Spinal cord (tissue), 10 donors: ENCODE measurements at places on chromosomes 1 and 21. TPM values are rescaled to one million over a fixed set of nuclear protein-coding genes. Genes with fewer than 3 reads are reported as not detected.

DNA sequence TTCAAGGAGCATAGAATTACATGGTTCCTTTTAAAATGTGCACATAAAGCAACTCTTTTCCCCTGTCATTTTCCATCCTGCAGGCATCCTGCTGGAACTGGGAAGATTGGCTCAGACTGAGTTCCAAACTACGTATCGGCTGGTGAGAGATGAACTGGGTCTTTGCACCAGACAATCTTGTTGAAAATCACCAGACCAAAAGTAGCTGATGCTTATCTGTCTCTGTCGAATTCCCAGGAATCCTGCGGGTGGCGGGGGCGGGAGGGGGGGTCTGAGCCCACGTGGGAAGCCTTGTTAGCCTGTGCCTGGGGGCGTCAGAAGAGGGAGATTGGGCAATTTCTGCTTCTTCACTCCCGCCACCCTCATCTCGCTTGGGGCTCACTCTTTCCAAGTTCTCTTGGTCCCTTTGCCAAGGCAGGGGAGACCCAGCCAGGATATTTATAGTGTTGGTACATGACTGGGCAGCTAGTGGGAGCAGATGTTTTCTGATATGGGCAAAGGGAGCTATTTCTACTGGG lies 90.1 kb upstream of the SLC25A33 start:
- DNase-seq = no peak
- H3K4me3 ChIP-seq = no peak overlapping the region
- peaks cover 15% of the 10 kb centered on the region for H3K4me1 ChIP-seq

GRCh38 chr1:62057641-62058290 lies 136.9 kb upstream of the L1TD1 start:
- no peak for DNase-seq
- no peak overlapping the region for H3K4me3 ChIP-seq
- no peaks in the 10 kb centered on the region for H3K36me3 ChIP-seq
- H3K4me1 ChIP-seq = no peaks in the 10 kb centered on the region
- no peak overlapping the region for H3K27ac ChIP-seq

- no peak for DNase-seq
- no peak overlapping the region for H3K4me3 ChIP-seq
- H3K27me3 ChIP-seq = no peaks in the 10 kb centered on the region
- H3K36me3 ChIP-seq = no peaks in the 10 kb centered on the region
- H3K27ac ChIP-seq = no peak overlapping the region
Measured at GRCh38 chr1:235021321-235021720, 107.3 kb downstream of the TOMM20 start.

DNA sequence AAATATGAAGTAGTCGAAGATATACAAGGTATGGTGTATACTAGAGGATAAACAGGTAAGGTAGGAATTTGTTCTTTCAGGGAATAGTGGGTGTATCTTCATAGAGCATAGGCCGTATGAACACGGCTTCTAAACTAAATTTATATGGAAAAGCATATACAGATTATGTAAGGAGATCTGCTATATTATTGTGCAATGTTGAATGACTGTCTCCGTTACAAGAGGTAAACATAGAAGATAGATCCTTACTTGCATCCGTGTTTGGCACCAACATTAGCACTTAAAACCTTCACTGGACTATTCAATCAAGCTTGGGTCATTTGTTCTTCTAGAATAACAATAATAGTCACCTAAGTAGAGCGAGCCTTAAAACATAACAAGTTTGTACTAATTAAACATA lies 45.9 kb downstream of the CLEC20A start:
- H3K36me3 ChIP-seq = peaks cover 2% of the 10 kb centered on the region
- H3K4me1 ChIP-seq = no peaks in the 10 kb centered on the region
- H3K4me3 ChIP-seq = no peak overlapping the region
- H3K27me3 ChIP-seq = no peaks in the 10 kb centered on the region
- DNase-seq = no peak

- no peak within 1 kb of the TSS for H3K27ac ChIP-seq
- H3K4me3 ChIP-seq = no peak within 1 kb of the TSS
- peak; percentile 54 for DNase-seq
- H3K27me3 ChIP-seq = no peaks in the 10 kb centered on the region
- peaks cover 27% of the 10 kb centered on the region for H3K36me3 ChIP-seq
- H3K4me1 ChIP-seq = no peaks in the 10 kb centered on the region
Measured at GRCh38 chr1:26190373-26190987, at the start of gene CATSPER4. TSS of gene CATSPER4 (plus strand) at chr1:26190602. CDS start at chr1:26190628, 26 bp downstream.

DNA sequence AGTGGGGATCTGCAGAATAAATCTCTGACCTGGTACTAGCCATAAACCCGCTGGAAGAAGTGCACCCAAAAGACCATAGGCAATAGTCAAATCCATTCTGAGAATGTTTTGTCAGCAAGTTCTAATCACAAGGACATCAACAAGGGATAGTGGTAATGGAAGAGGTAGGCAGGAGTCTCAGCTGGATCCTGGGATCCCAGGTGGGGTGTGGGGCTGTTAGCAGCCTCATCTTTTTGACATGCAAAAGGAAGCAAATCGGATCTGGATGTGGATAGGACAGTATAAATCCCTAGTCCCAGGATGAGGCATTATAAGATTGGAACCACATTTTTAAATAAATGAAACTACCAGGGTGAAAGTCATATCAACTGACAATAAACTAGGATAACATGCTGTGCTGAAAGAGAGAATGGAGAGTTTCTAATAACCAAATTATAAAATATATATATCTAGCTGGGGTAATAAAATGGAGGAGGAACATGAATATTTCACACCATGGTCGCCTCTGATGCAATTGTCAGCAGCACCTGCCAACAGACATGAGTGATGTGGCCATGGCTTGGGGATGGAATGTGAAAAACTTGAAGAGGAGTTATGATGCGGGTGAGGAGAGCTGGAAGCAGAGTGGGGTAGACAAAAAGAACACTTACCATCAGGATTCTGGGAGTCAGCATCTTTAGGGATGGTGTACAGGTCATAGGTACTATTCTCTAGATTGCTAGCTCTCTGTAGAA lies 23.7 kb upstream of the PEX19 start:
- peaks cover 7% of the 10 kb centered on the region for H3K4me1 ChIP-seq
- H3K36me3 ChIP-seq = peaks cover 48% of the 10 kb centered on the region
- no peak for DNase-seq
- no peak overlapping the region for H3K4me3 ChIP-seq

- no peaks in the 10 kb centered on the region for H3K4me1 ChIP-seq
- H3K27me3 ChIP-seq = no peaks in the 10 kb centered on the region
- no peaks in the 10 kb centered on the region for H3K36me3 ChIP-seq
- H3K4me3 ChIP-seq = no peak overlapping the region
- no peak overlapping the region for H3K27ac ChIP-seq
- DNase-seq = no peak
Measured at GRCh38 chr1:68959461-68960030, 462.7 kb upstream of the DEPDC1 start.

DNA sequence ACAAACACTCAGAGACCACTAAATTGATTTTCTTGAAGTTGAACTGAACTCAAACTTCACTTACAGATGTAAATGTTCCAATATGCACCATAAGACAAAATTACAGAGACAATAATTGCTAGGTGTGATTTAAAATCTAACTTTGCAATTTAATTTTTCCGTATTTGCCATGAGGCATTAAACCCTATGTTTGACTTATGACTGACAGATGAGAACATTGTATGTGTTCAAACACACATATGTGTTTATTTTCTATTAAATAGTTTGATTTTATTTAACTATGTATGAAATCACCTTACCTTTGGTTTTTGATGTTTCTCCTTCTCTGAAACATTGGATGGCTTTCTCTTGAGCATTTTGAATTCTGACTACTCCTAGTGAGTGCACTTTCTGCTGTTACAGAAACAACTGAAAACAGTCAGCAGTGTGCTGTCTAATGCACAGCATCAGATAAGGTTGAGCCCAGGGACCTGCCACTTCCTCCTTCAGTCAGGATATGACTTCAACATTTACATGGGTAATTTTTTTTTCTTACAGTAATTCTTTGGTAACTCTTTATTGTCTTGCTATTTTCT lies at the start of gene SAMSN1:
Gene SAMSN1, minus strand, starts transcription at position 410 of the 575 bp plus-strand sequence. Its CDS starts 54 bp downstream, at position 356.
- no peaks in the 10 kb centered on the region for H3K4me1 ChIP-seq
- H3K27ac ChIP-seq = no peak within 1 kb of the TSS
- no peaks in the 10 kb centered on the region for H3K36me3 ChIP-seq
- DNase-seq = no peak
- no peaks in the 10 kb centered on the region for H3K27me3 ChIP-seq

DNA sequence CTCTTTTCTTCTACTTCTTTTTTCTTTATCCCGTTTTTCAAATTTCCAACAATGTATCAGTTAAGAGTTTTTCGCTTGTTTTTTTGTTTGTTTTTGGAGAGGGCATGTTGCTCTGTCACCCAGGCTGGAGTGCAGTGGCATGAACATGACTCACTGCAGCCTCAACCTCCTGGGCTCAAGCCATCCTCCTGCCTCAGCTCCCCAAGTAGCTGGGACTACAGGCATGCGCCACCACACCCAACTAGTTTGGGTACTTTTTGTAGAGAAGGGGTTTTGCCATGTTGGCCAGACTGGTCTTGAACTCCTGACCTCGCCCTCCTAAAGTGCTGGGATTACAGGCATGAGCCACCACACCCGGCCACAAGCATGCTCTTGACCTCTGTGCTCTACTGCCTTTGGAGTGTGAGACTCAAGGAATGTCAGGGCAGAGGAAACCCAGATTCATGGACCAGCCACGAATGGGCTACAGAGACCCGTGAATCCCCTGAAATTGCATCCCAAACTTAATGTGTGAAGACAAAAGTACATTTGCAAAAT lies 65.1 kb upstream of the HSD17B7 start:
- no peaks in the 10 kb centered on the region for H3K36me3 ChIP-seq
- no peaks in the 10 kb centered on the region for H3K27me3 ChIP-seq
- no peaks in the 10 kb centered on the region for H3K4me1 ChIP-seq
- no peak for DNase-seq
- H3K4me3 ChIP-seq = no peak overlapping the region
- H3K27ac ChIP-seq = no peak overlapping the region

FCRL6 gene
- not detected for polyA plus RNA-seq

DNA sequence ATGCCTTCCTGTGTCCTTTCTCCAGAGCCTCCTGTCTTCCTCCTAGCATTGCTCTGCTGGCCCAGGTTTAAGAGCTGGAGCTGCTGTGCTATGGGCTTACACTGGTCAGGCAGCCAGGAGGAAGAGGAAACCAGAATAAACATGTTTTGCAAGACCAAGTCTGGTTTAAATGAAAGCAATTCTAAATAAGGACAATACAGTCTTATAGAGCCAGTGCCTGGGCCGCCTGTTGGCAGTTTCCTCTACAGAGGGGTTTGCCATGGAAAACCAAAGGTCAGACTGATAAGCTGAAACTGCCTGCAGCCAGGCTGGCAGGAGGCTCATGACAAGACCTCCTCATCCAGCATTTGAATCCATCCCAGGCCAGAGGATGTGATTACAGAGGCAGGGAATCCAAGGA lies 92.9 kb upstream of the FGGY start:
- H3K4me3 ChIP-seq = no peak overlapping the region
- H3K27me3 ChIP-seq = no peaks in the 10 kb centered on the region
- no peaks in the 10 kb centered on the region for H3K4me1 ChIP-seq
- no peak for DNase-seq
- no peak overlapping the region for H3K27ac ChIP-seq

DNA sequence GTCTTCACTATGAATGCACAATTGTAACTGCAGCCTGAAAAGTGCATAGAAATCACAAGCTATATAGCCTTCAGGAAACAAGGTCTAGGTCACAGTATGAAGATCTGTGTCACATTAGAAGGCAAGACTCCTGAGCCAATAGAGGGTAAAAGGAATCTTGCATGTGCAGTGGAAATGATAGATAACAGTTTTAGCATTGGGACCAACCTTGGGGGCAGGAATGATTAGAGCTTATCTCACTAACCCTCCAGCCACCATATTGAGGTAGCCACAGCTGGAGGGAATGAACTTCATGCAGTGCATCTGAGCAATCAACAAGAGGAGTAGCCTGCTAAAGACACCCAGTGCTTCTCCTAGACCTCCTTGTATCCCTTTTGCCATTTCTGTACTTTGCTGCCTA lies 390.1 kb downstream of the LTN1 start:
- H3K27ac ChIP-seq = no peak overlapping the region
- no peaks in the 10 kb centered on the region for H3K4me1 ChIP-seq
- DNase-seq = no peak
- H3K27me3 ChIP-seq = no peaks in the 10 kb centered on the region

DNA sequence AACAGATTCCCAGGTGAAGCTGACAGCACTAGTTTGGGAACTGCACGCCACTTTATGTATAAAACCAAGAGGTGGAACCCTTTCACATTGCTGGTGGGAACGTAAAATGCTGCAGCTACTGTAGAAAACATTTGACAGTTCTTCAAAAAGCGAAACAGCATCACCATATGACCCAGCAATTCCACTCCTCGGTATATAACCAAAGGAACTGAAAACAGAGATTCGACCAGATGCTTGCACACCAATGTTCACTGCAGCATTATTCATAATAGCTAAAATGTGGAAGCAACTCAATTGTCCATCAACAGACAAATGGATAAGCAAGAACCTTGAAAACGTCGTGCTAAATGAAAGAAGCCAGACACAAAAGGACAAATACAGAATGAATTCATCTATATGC lies 17.5 kb downstream of the RSPH1 start:
- no peak overlapping the region for H3K4me3 ChIP-seq
- H3K4me1 ChIP-seq = no peaks in the 10 kb centered on the region
- no peak overlapping the region for H3K27ac ChIP-seq
- no peak for DNase-seq

DNA sequence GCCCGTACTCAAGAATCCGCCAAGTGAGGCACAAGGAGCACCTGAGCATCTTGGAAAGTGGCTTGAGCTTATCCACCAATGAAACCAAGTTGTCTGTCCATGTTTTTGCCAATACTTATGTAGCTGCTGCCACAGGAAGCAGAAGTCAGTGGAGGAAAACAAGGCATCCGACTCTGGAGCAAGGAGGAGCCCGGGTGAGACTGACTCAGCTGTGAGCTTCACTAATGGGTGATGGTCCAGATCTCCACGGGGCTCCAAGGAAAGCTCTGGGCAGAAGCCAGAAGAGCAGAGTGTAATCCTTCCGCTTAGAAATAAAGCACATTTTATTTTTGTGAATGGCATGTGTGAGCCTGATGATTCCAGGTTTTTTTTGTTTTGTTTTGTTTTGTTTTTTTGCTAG lies 12.3 kb upstream of the SSR2 start:
- H3K27ac ChIP-seq = no peak overlapping the region
- H3K4me3 ChIP-seq = no peak overlapping the region
- H3K27me3 ChIP-seq = no peaks in the 10 kb centered on the region
- H3K36me3 ChIP-seq = peaks cover 24% of the 10 kb centered on the region
- no peaks in the 10 kb centered on the region for H3K4me1 ChIP-seq

LCE1E gene
- polyA plus RNA-seq = not detected

SASS6 gene
- 3.9 TPM for polyA plus RNA-seq

- no peaks in the 10 kb centered on the region for H3K27me3 ChIP-seq
- no peak overlapping the region for H3K27ac ChIP-seq
Measured at GRCh38 chr1:61115436-61115835, 33.1 kb downstream of the NFIA start.

AMY1C gene
- polyA plus RNA-seq = not detected

DNA sequence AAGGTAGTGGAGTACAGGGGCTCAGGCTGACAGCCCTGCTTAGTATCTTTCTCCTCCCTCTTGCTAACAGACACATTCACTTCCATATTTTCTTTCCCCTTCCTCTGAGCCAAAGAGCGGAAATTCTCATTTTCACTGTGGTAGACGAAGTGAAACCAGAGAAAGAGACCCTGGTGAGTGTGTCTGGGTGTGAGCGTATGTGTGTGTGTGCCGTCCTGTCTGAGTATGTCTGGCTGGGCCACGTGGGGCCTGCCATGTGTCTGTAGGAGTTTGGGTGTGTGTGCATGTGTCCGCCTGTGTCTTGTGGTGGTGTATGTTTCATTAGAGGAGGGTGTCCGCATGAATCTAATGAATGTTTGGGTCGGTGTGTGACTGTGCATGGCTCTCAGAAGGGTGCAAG lies 1.7 kb downstream of the COL8A2 start:
- no peak for DNase-seq
- H3K36me3 ChIP-seq = no peaks in the 10 kb centered on the region
- H3K4me3 ChIP-seq = no peak overlapping the region
- peak overlapping the region; percentile 42 for H3K27ac ChIP-seq
- H3K4me1 ChIP-seq = peaks cover 39% of the 10 kb centered on the region
